HFFc6 (cell line): ENCODE measurements at places on chromosomes 7 and 10. TPM values are rescaled to one million over a fixed set of nuclear protein-coding genes. Genes with fewer than 3 reads are reported as not detected.

The FAM237B gene
- not detected in 3 replicates for total RNA-seq

The BTBD16 gene
- total RNA-seq: not detected in 3 replicates

The COL13A1 gene
- 38.2 and 46.6 TPM in 2 replicates for total RNA-seq

The NEUROG3 gene
- not detected in 3 replicates for total RNA-seq

DNA sequence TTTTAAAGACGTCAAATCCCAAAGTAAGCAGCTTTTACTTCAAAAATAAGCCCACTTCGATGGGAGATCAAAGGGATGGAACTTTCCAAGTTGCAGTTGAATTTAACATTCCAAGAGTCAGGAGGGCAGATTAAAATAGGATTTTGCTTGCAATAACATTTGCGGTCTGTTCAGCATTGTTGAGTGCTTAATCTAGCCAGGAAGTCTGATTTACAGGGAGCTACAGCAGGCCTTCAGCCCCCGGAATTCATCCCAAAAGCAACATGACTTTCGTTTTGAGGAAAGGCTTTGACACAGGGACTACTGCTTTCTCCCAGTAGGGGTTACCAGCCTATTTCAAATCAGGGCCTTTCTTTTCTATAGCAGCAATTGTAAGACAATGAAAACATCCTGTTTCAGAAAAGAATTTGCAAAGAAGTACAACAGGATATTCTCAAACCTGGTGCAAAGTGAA lies 279.6 kb upstream of the PITRM1 start:
- H3K27ac ChIP-seq: peak overlapping the region; percentile 92
- H3K4me3 ChIP-seq: peak overlapping the region; percentile 83
- peak; percentile 94 for DNase-seq
- peaks cover 4% of the 10 kb centered on the region; the same call in 1 of the 2 replicates for H3K27me3 ChIP-seq
- no peaks in the 10 kb centered on the region for H3K36me3 ChIP-seq

The C7orf57 gene
- total RNA-seq: not detected in 3 replicates

DNA sequence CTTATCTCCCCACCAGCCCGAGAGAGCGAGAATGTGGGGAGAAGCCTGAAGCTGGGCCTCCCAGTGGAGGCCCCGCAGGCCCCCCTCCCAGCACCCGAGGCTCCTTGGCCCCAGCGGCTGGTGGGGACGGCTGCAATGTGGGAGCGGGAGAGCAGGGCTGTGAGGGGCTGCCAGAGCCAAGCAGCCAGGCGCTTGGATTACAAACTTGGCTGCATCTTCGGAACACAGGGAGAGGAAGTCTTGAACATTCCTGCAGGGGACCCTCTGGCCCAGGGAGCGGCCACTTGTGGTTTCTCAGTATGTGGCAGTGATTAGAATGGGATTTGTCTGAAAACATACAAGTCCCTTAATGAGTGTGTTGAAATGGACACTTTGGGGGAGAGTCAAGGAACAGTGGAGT lies 23.2 kb downstream of the ELN start:
- H3K4me3 ChIP-seq: no peak overlapping the region
- H3K27me3 ChIP-seq: peaks cover 4% of the 10 kb centered on the region; the same call in 1 of the 2 replicates
- H3K36me3 ChIP-seq: peaks cover 4% of the 10 kb centered on the region; the same call in 1 of the 2 replicates
- H3K27ac ChIP-seq: no peak overlapping the region

GRCh38 chr10:73812657-73813056 lies 1.3 kb upstream of the NDST2 start:
- H3K27me3 ChIP-seq: peaks cover 2% of the 10 kb centered on the region
- H3K4me1 ChIP-seq: peaks cover 46% of the 10 kb centered on the region
- H3K27ac ChIP-seq: no peak overlapping the region; the same call in 1 of the 2 replicates
- no peak for DNase-seq
- peaks cover 12% of the 10 kb centered on the region for H3K36me3 ChIP-seq
- H3K4me3 ChIP-seq: no peak overlapping the region

DNA sequence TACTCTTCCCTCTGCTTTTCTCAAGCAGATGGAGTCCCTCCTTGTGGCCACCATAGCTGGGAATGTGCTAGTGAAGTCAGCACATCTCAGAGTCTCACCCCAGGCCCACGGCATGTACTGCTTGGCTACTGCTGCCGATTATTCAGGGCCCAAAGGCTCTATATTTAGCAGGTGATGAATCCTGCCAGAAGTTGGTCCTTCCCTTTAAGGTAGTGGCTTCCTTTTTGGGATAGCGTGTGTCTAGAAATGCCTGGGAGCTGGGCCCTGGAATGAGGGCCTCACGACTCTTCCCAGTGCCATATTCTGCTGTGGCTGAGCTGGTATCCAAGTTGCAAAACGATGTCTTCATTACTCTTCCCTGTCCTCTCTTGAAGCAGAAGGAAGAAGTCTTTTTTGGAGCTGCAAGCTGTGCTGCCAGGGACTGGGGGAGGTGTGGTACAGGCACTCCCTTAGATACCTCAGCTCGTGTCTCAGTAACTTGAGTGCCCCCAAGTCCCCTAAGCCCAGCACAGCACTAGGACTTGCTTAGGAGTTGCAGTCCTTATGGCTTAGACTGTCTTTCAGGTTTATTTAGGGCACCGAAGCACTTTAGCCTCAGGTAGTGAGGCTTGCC lies 100.1 kb downstream of the ADAM22 start:
- H3K27ac ChIP-seq: no peak overlapping the region
- H3K36me3 ChIP-seq: peaks cover 6% of the 10 kb centered on the region; the same call in 1 of the 2 replicates
- H3K27me3 ChIP-seq: no peaks in the 10 kb centered on the region
- no peak overlapping the region for H3K4me3 ChIP-seq

DNA sequence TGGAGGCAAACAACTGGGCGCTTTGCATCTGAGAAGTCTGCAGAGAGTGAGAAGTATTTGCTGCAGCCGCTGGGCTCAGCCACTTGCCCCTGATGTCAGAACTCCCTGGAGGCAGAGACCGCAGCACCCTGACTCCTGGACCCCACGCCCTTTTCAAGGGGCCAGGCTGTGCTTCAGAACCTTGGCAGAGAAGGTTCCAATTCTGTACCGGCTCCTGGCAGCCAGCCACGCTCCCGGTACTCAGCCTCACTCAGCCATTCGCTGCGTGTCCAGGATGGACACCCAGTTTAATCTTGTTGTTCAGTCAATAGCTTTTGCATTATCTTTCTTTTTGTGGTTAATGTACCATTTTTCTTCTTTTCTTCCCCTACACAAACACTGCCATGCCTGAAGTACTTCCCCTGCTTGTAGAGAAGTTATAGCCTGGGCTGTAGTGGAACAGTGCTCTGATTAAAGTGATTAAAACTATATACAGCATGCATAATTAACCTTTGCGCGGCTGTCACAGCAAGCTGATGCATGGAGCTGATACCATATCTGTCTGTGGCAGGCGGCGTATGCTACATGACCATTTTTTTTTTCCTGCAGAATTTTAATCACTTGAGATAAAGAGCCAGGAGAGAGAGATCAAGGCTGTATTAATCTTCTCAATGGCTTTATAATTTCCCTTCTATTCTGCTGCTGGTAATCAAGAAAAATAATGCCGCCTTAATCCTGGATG lies 578.5 kb downstream of the SDK1 start:
- no peaks in the 10 kb centered on the region; the same call in 1 of the 2 replicates for H3K36me3 ChIP-seq
- H3K27me3 ChIP-seq: no peaks in the 10 kb centered on the region; the same call in 1 of the 2 replicates
- no peak for DNase-seq
- H3K4me1 ChIP-seq: no peaks in the 10 kb centered on the region
- no peak overlapping the region for H3K27ac ChIP-seq

- no peak overlapping the region for H3K4me3 ChIP-seq
- H3K4me1 ChIP-seq: peaks cover 8% of the 10 kb centered on the region
- H3K36me3 ChIP-seq: no peaks in the 10 kb centered on the region
- H3K27me3 ChIP-seq: peaks cover 2% of the 10 kb centered on the region; the same call in 1 of the 2 replicates
Observed at GRCh38 chr7:47433564-47433895, 148.4 kb downstream of the TNS3 start.

GRCh38 chr7:45157653-45158401 lies at the start of gene RAMP3:
Gene RAMP3, plus strand, starts transcription at chr7:45157791. Its CDS starts 38 bp downstream, at chr7:45157829.
- no peak within 1 kb of the TSS for H3K27ac ChIP-seq
- peaks cover 36% of the 10 kb centered on the region for H3K27me3 ChIP-seq
- no peak within 1 kb of the TSS for H3K4me3 ChIP-seq

The ZEB1 gene
- total RNA-seq: 44.0 to 58.1 TPM (median 47.4 TPM) in 3 replicates

DNA sequence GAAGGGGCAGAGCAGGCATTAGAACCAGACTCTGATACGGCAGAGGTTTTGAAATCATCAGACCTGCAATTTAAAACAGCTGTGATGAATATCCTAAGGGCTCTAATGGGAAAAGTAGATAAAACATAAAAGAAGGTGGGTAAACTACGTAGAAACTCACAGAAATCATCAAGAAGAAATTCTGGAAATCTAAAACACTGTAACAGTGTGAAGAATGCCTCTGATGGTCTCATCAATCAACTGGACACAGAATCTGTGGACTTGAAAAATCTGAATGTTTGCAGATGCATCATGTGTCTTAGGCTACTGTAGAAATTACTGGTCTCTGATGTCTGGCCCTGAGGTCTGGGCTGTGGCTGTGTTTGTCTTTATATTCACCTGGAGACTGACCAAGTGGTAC lies 173.0 kb upstream of the NPS start:
- H3K4me1 ChIP-seq: no peaks in the 10 kb centered on the region
- DNase-seq: no peak
- no peaks in the 10 kb centered on the region for H3K27me3 ChIP-seq

- DNase-seq: no peak
- peaks cover 2% of the 10 kb centered on the region for H3K36me3 ChIP-seq
- peaks cover 2% of the 10 kb centered on the region; the same call in 1 of the 2 replicates for H3K27me3 ChIP-seq
- no peak overlapping the region for H3K4me3 ChIP-seq
Observed at GRCh38 chr7:1939434-1940401, 269.6 kb downstream of the ELFN1 start.

DNA sequence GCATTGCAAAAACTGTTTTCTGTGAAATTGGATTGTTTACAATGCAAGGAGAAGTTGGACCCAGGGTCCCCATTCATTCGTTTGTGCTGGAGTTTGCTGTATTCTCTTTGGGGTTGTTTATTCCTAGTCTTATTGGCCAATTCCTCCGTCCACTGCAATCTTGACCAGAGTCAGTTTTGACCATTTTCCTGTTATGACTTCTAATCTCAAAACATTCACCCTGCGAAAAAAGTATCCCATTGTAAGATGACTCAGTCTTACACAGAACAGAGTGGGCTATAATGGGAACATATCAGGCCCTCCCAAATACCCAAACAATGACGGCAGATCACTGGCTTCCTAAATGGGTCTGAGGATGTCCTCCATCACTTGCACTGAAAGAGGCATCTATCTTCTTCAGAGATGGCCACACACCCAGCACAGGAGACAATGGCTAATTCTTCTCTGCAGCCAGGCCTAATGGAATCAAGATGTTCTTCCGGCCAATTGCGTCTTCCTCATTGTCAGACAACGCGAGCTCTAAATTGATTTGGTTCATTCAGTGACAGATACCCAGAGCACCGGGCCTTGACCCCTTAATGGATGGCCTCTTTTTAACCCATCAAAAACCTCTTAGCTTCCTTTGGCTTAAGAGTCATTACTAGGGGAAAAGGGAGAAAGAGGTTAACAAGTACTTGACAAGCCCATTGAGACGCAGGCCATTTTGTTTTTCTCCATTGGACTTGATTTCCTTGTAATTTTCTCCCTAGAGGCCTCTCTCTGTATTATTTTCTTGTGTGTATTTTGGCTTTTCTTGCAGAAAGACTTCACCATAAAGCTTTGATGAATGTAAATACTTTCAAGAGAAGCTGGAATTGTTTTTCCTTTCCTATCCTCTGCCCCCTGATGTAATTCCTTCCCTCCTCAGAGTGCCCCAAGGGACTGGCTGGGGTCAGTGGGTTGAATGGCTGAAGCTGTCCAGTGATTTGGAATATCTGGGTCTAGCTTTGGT lies 129.6 kb downstream of the PRPF18 start:
- DNase-seq: peak; percentile 72
- peak overlapping the region; percentile 34 for H3K4me3 ChIP-seq
- H3K36me3 ChIP-seq: peaks cover 28% of the 10 kb centered on the region
- peak overlapping the region; percentile 90 for H3K27ac ChIP-seq

DNA sequence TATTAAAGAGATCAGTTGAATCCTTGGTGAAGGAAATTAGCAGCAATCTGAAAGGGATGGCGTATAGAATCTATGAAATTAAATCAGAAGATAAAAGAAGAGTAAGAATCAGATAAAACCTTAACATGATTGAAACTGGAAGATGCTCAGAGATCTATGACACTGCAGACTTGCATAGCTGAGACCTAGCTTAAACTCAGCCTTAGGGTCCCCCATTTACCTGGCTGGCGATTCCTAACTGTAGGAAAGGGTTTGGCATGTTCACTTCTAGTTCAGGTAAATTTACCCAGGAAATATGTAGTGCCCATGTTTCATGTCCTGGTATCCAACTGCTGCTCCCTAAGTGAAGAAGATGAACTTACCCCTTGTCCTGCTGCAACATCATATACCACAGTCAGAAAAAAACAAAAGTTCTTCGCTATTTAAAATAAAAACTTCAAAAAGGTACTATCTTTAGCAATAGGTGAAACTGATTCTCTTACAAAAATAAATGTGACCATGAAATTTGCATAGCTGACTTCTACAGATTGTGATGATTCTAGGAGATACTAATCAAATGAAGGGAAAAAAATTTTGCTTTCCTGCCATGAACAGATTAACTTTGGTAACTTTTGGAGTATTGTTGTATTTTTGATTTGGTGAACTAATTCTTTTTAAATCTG lies 47.8 kb upstream of the TMEM243 start:
- no peak overlapping the region for H3K27ac ChIP-seq
- H3K4me1 ChIP-seq: no peaks in the 10 kb centered on the region
- no peak for DNase-seq

The FAM221A gene
- 0.14 TPM in 1 of 2 replicates, not detected in the other for total RNA-seq
